NCI-H1048 (cell line): ENCODE measurements at places on chromosomes 1 and 21.

DNA sequence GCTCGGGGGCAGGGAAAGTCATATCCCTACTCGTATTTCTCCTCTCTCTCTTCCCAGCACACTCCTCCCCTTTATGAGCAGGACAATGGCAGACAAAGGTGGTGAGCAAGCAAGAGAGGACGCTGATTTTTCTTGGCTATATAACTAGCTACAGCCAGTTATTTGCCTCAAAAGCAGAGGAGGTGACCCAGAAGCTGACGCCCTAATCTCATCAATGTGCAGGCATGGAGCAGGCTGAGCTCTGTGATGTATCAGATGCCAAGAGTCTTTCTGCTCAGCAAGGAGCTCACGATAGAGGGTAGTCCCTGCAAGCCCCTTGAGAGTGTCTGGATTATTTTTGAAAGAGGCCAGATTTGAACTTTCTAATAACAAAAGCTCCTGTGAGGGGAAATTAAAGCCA lies 75.5 kb downstream of the ASTN1 start:
- no peak for DNase-seq

DNA sequence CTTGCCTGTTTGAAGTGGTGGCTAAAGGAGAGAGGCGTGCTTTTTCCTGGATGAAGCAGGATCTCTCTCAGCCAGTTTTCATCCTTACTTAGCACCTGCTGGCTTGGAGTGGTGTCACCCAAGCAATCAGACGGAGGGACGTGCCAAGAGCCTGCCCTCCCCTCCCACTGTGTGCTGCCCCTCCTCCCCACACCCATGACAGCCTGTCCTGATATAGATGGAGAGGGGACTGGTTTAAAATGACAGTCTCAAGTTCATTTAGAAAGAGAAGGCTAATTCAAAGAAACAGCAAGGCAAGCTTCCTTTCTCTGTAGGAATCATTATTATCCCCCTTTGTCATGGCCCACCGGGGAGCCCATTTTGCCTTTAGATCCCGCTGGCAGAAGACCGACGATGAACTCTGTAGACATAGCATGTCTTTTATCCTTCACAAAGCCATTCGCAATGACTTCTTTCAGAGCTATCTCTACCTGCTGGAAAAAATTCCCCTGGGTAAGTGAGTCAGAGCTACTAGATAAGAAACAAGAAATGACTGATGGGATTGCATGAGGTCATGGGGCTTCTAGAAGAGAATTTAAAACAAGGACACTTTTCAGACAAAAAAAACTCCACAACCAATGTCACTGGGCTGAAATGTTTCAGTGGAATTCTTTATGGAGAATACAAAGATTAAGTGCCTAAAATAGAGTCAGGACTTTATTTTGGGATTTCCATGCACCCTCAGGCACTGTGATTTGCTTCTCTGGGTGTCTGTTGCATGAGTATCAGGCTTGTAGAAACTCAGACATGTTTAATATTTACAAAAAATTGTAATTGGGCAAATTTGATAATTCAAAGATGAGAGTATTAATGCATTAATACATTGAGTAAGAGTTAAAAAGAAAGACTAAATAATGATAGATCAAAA lies at the start of gene NTMT2:
Gene NTMT2 (plus strand): TSS at position 190 of the 907 bp plus-strand sequence. CDS start 149 bp downstream, at position 339.
- DNase-seq: no peak

- DNase-seq: no peak
Observed at GRCh38 chr1:199356561-199356960, 670.9 kb upstream of the NR5A2 start.

DNA sequence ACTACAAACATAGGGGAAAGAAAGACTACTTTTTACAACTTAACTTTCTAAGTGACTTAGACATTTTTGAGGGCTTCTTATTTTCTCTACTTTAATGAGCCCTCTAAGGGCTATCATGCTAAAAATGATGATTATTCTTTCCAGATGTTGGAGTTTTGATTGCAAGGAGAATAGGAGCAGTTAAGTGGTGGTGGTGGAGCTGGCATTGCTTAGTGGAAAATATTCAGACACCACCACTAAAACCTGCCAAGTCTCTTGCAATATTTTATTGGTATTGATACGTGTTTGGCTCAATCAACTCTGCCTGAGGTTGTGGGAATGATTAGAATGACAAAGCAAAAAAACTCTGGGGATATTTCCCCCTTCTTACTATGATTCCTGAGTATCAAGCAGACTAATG lies 82.6 kb upstream of the PTGFR start:
- DNase-seq: no peak

- DNase-seq: no peak
Observed at GRCh38 chr1:159780583-159781582, at the start of gene DUSP23. Gene DUSP23, plus strand, starts transcription at chr1:159780962. Its CDS starts 139 bp downstream, at chr1:159781101.

- no peak for DNase-seq
Observed at GRCh38 chr1:92459871-92460320, 26.8 kb downstream of the GFI1 start.

- DNase-seq: no peak
Observed at GRCh38 chr1:53349968-53350852, 22.3 kb upstream of the LRP8 start.
